Activated CD4-positive, alpha-beta T cell treated with anti-CD3 and anti-CD28 coated beads, Interleukin-2, amount 50 U/mL, for 16 hours (primary cell): ENCODE measurements at places on chromosomes 1 and 21.

GRCh38 chr21:44728716-44729115, 17.3 kb upstream of the TSPEAR start:
- no peak for DNase-seq

- DNase-seq: no peak
Measured at GRCh38 chr1:42992054-42992571, 33.4 kb upstream of the SLC2A1 start.

GRCh38 chr1:172429331-172430127, 9.0 kb downstream of the C1orf105 start:
- peak; percentile 70 for DNase-seq

GRCh38 chr21:15667819-15668218, 62.0 kb upstream of the USP25 start:
- no peak for DNase-seq

- DNase-seq: peak; percentile 81
Measured at GRCh38 chr1:40059338-40059959, 18.9 kb downstream of the CAP1 start.

- no peak for DNase-seq
Measured at GRCh38 chr21:36745459-36745858, 46.5 kb downstream of the SIM2 start.

GRCh38 chr1:14891991-14892390, 261.6 kb upstream of the TMEM51 start:
- no peak for DNase-seq

- DNase-seq: no peak
Measured at GRCh38 chr21:34260277-34261008, 103.4 kb upstream of the KCNE2 start.

DNA sequence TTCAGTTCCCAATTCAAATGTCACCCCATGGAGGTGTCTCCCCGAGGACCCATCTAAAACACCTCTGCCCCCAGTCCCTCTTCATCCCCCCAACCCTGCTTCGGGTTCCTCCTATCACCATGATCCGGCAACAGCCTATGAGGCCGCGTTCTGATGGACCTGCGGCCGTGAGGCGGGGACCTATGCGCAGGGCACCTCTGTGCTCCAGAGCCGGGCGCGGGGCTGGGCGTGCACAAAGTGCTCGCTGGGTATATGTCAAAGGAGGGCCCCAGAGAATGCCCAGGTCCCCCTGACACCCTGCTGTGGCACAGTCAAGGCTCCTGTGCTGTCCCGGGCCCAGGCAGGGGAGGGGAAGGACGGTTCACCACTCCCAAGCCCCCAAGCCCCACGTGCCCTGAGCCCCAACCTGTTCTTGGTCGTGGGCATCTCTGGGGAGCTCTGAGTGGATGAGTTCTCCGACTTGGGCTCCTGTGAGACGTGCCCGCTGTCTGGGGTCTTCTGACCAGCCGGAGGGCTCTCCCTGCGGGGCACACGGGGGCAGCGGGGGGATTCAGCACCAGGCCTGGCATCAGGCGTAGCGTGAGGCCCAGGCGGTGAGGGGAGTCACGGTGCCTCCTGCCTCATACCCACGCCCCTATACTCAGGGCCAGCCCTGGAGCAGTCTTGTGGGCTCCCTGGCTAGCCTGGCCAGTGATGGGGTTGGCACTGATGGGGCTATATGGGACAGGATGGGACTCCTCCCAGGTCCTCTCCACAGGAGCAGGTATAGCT, 67.7 kb downstream of the RAP1GAP start:
- DNase-seq: no peak

- DNase-seq: no peak
Measured at GRCh38 chr1:31231802-31232201, 7.9 kb downstream of the NKAIN1 start.

DNA sequence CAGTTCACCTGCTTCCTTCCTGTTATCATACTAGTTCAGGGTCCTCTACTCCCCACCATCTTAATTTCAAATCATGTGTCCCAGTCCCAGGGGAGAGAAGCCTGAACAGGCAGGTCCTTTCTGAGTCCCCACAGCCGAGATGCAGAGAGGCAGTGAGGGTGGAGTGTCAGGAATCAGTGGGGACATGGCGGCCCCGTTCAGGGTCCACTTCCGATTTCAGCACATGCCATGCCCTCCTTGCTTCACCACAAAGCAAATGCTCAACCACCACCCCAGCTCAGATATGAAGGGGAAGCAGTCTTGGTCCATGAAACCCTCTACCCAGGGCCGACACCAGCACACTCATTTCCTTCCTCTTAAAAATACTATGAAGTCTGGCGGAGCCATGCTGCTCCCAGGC, 5.2 kb upstream of the SEMA4A start:
- no peak for DNase-seq

DNA sequence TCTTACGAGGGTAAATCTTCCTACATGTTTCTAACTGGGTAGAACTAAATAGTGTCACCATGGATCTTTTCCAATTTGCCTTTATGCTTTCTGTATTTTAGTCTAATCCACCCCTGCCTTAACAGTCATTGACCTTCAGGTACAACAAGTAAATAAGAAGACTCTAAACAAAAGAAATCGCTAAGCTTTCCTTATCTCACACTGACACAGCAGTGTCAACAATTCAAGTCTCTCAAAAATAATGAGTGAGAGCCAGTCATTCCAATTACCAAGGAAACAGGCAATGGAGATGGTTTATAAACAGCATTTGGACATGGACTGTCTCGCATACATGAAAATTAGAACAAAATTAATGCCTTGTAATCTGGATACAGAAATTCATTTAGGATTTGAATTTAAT, 365.8 kb downstream of the VAV3 start:
- no peak for DNase-seq

DNA sequence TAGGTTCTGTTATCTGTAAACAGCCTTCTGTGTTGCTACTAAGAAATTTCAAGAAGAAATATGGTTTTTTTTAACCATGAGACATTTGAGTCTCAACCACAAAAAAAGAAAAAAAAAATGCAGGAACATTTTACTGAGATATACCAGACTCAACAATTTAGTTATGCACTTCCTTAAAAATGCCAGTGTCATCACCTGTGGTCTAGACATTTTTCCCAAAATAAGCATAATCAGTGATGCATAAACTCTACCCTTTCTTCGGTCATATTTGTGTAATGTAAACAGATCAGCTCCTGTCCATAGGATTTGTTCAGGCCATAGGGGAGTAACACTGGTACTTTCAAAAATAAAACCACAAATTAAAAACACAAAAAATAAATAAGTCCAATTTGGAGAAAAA, 122.6 kb upstream of the TNFSF4 start:
- DNase-seq: no peak

- DNase-seq: no peak
Measured at GRCh38 chr1:175402336-175402735, 209.8 kb upstream of the KIAA0040 start.

DNA sequence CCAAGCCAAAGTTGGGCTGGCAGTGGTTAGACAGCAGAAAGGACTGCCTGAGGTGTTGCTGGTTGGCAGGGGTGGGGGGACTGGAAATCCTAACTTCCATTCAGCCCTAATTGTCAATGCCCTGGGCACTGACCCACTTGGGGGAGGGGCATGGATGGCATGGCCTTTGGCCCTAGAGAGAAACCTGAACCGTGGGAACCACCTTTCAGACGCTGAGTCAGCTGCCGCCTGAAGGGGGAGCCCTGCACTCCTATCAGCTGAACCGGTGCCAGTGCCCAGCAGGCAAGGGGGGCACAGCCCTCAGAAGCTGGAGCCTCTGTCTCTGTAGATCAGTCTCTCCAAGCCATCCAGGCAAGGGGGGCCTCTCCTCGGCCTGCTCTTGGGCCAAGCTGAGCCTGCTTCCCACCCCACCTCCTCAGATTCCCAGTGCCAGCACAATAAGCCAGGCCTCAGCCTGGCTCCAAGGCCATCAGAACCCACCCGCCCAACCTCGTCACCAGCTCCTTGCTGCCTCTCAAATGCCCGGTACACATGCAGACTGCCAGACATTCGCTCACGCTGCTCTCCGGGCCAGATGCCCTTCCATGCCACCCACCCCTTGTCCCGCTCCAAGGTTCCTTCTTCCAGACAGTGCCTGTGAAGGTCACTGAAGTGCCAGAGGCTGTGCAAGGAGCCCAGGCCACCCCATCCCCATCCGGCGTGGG, 11.6 kb downstream of the TINAGL1 start:
- DNase-seq: peak; percentile 63

DNA sequence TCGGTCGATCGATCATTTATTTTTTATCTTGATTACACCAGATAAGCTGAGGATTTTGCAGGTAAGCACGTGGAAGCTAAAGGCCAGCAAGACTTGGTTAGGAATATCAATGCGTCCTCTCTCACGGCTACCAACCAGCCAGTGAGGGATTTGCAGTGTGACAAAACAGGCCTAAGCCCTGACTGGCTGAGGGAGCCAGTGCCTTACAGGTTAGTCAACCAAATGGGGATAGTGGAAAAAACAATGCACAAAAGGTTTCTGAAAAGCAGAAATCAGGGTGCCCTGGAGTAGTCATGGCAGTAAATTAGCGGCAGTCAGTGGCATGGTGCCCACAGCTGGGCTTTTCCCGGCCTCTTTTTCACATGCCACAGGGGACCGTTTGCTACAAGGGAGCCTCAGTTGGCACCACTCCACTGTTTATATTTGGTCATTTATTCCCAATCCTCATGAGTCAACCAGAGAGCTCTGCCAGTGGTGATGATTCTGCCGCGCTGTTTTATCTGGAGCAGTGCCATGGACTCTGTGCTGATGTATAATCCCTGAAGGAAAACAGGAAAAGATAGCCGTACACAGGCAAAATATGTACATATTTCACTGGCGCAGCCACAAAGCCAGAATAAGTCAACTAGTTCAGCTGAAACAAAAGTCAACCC, 167.6 kb downstream of the RHOU start:
- no peak for DNase-seq

- DNase-seq: peak; percentile 29
Measured at GRCh38 chr1:219837274-219837993, 90.9 kb downstream of the SLC30A10 start.

- DNase-seq: no peak
Measured at GRCh38 chr1:25431955-25432719, 1.4 kb downstream of the MACO1 start.

GRCh38 chr1:87450615-87451209, 122.0 kb downstream of the LMO4 start:
- DNase-seq: peak; percentile 14

GRCh38 chr1:182718311-182718710, 33.9 kb upstream of the RGS8 start:
- peak; percentile 8 for DNase-seq

- no peak for DNase-seq
Measured at GRCh38 chr1:33736496-33736895, 127.4 kb upstream of the HMGB4 start.

DNA sequence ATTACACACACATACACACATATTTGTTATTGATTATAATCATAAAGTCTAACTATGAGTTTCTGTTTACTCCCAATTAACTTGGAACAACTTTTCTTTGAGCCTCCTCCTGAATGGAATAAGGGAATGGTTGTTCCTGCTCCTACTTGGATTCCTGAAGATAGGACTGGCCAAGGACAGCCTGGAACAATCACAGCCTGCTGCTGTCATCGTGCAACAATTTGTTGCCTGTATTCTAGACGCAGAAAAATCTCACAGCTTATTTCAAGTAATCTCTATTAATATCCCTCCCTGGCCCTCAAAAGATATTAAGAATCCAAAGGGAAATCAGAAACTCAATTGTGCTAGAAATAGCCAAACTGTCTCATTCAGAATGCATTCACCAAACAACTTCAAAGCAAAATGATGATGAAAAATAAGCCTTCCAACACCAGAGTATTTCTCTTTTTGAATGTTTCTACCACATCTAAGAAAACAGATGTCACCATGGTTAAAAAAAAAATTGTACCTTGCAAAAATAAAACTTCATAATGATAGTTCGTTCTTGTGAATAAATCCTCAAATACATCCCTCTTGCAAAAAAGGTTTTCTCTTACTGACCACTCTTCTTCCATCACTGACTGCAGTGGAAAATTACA, 30.9 kb downstream of the RCAN1 start:
- peak; percentile 30 for DNase-seq

DNA sequence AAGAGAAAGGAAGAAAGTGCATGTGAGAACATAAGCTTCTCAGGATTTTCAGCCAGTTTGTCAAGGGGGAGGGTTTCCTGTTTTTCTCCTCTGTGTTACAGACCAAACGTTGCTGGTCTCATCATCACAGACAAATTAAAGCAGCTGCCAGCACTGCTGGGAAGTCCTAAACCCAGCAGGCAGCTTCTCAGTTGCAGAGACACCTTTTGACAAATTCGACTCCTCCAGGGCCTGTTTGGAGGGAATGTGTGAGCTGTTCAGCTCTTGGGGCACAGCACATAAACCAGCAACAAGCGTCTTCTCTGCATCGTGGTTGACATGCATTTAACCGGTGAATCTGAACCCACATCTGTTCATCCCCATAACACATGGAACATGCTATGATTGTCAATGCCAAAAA, 454.6 kb upstream of the RUNX1 start:
- DNase-seq: no peak

DNA sequence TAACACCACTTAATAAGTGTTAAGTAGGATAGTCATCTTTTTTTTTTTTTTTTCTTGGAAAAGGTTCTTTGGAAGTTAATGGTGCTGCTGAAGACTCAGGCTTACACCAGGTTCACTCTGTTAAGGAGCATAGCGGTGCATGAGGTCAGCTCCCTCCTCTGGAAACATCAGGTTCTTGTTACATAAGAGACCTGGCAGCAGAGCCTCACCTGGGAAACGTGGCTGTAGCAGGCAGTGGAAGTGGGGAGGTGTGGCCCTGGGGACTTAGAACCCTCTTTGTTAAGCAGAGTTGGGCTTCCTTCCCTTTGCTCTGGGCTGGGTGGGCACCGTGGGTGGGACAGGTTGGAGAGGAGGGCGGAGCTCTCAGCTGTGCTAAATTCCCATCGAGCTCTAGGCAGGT, 104.1 kb downstream of the CNIH3 start:
- no peak for DNase-seq

- DNase-seq: no peak
Measured at GRCh38 chr1:3369446-3370076, 84.9 kb upstream of the ARHGEF16 start.

DNA sequence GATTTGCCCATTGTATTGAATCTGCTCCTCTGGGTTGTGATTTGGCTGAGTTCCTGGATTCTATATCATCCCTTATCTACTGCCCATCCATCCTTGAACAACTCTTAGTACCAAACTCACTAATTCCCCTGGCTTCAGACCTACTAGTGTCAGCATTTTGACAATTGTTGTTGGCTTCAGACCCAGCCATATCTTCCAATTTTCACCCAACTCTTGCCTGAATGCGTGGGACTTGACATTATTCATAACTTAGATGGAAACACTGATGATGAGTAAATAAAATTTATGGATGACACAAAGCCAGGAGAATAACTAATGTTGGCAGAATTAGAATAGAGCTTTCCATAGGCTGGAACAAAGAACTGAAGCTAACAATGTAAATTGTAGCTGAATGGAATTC, 27.3 kb upstream of the EDEM3 start:
- no peak for DNase-seq

DNA sequence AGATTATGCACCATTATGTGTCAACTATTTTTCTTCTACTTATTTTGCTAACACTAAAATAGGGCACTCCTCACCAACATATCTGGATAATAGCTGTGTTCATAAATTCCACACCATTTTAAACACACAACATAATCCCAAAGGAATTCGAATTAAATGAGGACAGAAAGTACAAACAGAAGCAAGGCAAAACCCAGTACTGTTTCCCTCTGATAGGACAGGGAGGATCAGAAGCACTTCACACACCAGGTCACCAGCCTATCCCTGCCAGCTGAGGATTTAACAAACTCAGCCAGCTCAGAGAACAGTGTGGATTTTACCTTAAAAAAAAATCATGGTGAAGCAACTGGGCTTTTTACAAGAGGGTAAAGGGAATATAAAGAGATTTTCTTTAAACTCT, 20.0 kb downstream of the CRYZ start:
- no peak for DNase-seq

- DNase-seq: no peak
Measured at GRCh38 chr1:153364156-153364555, 6.5 kb downstream of the S100A9 start.
